Ecto neural progenitor cell (in vitro differentiated cells): ENCODE measurements at places on chromosomes 1 and 21.

DNA sequence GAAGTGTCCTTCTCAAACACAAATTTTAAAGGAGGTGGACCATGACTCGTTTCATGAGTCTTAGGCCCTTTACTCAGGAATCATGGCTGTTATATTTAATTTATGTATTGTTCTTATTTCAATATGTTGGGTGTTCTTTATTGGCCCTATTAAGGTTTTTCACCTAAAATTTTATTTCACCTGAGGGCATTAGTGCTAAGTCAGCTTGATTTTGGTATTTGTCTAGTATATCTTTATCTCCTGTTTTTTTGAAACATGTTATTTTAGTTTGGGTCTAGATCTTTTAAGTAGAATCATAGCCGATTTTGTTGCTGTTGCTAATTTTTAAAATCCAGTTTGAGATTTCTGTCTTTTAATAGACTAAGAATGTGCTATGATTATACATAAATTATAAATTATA is 430.4 kb downstream of the RPS6KC1 start:
- no peak for DNase-seq

DNA sequence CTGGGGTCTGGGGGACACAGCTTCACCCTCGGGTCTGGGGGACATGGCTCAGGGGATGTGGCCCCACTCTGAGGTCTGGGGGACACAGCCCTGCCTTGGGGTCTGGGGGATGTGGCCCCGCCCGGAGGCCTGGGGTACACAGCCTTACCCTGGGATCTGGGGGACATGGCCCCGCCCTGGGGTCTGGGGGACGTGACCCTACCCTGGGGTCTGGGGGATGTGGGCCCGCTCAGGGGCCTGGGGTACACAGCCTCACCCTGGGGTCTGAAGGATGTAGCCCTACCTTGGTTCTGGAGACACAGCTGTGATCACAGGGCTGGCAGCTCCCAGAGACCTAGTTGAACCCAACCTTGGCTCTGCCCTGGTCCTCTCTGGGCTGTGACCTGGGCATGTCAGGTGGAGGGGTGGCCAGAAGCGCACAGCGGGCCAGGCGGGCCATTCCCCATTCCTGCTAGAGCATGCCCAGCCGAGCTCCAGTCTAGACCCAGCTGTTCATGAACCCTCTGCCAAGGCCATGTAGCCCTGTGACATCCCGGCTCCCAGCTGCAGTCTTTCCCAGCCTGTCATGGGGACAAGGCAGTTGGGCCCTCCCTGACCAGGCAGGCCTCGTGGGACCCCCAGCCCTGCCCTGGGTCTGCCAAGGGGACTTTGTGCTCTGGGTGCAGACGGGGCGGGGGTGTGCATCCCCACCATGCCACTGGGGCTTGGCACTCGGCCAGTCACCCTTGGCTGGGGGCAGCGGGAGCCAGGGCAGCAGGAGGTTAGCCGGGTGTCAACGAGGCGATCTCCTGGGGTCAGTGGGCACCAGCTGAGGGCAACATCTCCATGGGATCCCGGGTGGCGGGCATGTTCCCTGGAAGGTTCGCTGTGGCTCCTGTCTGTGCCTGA is 43.9 kb downstream of the WNT9A start:
- no peak for DNase-seq

- no peak for DNase-seq
Observed at GRCh38 chr1:64542118-64542517, 72.2 kb downstream of the CACHD1 start.

DNA sequence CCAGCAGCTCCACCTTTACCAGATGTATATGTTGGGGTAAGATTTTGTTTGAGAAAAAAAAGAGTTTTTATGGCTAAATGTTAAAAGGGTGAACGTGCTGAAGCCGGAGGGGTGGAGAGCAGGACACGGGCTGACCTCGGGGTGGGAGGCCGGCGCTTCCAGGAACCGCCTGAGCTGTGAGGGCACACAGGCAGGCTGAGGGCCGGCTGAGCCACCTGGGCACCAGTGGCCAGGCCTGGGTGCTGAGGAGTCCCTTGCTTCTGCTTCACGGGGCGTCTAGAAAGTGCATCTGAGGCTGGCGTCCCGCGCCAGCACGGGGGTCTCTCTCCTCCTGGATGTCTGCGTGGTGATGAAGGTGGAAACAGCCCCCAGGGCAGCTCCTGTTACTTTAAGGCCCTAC is 33.6 kb upstream of the ADARB1 start:
- DNase-seq = no peak

- no peak for DNase-seq
Observed at GRCh38 chr1:74388855-74389254, 123.6 kb downstream of the LRRC53 start.

DNA sequence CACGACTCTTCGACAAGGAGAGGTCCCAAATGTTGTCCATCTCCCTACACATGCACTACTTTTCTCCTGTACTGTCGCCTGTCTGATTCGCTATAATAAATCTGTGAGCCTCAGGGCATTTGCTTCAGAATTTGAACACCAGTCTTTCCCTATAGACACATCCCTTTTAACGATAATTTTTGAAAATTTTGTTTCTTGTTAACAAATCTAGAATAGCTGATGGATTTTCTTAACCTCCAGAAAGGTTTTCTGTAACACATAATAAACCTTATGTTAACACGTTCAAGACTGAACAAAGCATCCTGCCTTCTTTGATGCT is 704 bp downstream of the CAPZA1 start:
- no peak for DNase-seq

- no peak for DNase-seq
Observed at GRCh38 chr1:29213055-29213454, 17.7 kb downstream of the MECR start.

DNA sequence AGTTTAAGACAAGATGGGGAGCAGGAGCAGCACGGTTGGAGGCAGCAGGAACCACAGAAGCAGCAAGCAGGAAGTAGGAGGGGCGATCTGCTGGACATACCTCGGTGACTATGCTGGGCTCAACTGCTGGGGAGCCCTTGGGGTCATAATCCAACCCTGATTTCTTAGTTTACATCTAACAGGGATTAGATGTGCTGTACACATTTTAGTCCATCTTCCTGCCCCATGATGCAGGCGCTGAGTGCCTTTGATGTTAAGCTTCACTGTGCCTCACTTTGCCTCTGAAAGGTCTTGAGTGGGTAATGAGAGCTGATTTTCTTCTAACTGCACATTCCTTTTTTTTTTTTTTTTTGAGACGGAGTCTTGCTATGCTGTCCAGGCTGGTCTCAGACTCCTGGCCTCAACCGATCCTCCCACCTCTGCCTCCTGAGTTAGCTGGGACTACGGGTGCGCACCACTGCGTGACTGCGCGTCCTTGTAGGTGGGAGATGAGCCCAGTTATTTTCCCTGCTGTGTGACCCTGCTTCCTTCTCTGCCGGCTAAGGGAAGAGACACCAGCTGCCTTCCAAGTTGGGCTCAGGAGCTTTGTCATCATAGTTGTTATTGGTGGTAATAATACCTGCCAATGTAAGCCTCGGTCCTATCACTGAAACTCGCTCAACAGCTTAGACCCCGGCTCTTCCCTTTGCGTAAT is 1.1 kb upstream of the RCAN3 start:
- no peak for DNase-seq
